ENCODE measurements at places on chromosomes 3 and 15.

GRCh38 chr3:53195602-53196574, 34.9 kb downstream of the PRKCD start:
- DNase-seq, result peak; percentile 47

DNA sequence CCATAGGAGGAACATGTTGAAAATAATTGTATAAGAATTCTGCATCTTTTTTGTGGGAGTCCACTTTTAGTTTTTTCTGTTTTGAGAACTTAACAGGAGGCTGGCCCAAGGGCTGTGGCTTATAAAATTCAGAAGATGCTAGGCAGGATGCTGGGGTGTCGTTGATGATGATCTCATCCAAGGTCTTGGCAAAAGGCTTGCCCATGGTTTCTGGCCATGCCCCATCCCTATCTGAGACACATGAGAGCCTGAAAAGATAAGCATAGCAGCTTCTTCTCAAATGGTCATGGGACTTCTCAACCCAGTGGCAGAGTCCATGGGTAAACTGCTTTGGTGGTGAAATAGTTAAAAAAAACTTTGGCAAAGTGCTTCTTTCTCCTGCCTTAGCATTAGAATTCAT, 35.2 kb downstream of the CMSS1 start:
- DNase-seq, result no peak

GRCh38 chr3:73470860-73471259, 153.9 kb downstream of the PDZRN3 start:
- DNase-seq, result no peak

GRCh38 chr15:88612186-88612796, 8.8 kb upstream of the AEN start:
- DNase-seq, result no peak

- DNase-seq, result no peak
These were observed 13.8 kb upstream of the TMC3 start for GRCh38 chr15:81387621-81388435.

GRCh38 chr15:51760805-51761204, 9.4 kb downstream of the TMOD2 start:
- no peak for DNase-seq
